ENCODE measurements at places on chromosomes 3 and 15.

GRCh38 chr3:47565734-47566550 is 12.7 kb downstream of the CSPG5 start:
- no peak for DNase-seq

DNA sequence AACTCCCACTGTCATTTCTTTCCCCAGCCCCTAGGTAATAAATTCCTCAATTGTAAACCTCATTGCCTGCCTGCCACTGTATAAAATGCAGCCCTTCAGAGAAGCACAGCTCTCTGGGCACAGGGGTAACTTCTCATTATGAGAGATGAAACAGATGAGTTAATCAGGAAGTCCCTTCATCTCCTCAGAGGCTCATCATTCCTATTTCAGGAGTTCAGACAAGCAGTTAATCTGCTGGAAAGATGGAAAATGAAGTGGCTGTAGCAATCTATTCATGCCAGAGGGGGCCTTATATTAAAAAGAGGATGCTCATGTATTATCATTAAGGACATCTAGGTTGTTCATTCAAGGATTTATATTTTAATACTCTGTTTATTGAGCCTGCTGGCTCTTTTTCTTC is 519.5 kb upstream of the LMCD1 start:
- DNase-seq = no peak

GRCh38 chr3:52730681-52731080 is 24.8 kb downstream of the SPCS1 start:
- no peak for DNase-seq

GRCh38 chr3:185724761-185725160 is 100.1 kb downstream of the IGF2BP2 start:
- DNase-seq = no peak

DNA sequence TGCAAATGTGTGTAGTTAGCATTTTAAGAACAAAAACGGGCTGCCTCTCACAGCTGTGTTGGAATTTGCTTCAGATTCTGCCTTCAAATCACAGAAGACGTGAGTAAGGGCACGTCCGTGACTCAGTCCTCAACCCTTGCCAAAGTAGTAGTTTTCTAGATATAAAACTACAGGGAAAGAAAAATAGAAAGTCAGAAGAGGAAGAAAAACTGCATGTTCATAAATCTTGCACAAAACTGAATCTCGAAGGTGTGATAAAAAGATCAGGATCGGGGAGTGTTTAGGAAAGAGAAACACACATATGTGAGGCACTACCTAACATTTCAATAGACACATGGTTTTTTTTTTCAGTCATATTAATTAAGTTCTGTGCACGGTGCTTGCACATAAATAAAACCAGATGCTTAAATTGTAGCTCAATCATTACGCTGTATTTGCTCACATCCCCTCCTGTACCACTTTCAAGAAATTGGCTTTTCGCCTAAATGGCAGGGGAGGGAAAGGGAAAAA is 71.7 kb downstream of the P3H2 start:
- DNase-seq = no peak

DNA sequence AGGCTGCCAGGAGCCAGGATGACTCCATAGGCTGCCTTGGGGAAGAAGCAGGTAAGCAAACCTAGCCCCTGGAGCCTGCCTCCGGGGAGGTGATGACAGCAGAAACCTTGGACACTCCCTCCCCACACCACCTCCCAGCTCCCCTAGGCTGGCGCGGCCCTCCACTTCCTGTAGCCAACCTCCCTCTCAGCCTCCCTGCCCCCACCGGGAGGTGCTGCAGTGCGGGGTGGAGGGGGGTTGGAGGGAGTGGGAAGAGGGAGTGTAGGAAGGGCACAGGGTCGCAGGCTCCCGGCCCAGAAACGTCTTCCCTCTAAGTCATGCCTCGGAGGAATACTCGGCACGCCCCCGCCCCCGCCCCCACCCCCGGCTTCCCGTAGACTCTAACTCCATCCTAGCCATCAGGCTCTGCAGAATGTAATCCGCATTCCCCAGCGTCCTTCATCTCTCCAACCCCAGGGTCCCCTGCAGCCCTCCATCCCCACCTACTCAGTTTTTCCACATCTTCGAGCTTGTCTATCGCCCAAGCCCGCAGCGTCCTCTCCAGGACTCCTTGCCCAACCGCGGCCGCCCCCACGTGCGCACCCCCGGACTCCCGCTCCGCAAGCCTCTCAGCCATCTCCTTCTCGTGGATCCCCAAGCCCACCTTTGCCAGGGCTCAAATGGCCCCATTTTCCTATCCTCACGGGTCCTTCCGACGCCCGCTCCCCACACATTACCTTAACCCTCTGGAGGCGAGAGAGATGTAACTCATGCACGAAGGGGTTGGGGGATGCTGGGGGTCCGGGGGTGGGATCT is 528 bp downstream of the LPCAT4 start:
- DNase-seq = peak; percentile 14

GRCh38 chr3:99250272-99250671 is 348.8 kb upstream of the DCBLD2 start:
- DNase-seq = no peak

DNA sequence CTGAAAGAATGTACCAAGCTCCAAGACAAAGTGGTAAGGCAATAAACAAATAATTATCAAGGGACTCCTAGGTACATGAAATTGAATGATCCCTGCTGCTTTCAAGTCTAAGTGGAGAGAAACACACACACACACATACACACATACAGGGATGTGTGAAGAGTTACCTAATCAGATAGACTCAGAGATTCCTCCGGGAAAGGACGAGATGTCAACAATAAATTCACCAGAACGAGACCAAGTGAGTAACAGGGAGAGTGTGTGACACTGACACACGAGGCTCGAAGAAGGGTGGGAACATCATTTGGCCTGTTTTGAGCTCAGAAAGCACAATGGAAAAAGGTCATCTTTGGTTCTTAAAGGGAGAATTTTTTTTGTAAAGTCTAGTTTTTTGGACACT is 13.4 kb downstream of the LRIG1 start:
- no peak for DNase-seq

DNA sequence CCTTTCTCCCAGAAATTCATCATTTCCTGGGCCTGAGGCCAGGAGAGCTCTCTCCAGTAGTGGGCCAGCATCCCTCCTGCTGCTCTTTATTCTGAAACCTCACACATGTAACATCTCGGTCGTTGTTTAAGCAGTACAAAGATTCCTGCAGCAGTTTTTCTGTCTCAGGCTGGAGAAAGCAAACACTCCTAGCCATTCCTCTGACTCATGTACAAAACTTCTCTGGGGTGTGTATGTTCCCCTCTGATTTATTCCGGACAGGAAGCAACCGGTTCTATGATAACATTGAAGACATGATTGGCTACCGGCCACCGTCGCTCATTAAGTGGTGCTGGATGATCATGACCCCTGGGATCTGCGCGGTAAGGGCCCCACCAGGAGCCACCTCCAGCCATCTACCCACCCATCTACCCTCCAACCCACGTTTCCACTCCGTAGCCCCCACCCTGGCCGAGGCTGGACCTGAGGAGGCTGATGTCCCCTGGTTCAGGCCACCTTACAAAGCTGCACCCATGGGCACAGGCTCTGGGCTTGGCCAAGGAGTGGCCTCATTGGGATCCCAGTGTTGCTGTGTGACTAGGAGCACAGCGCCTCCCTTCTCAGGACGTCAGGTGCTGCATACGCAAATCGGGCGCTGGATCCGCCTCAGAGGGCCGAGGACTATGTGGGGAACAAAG is 58.6 kb upstream of the SLC6A1 start:
- DNase-seq = no peak

GRCh38 chr3:151265866-151266265 is 12.5 kb downstream of the P2RY14 start:
- no peak for DNase-seq

DNA sequence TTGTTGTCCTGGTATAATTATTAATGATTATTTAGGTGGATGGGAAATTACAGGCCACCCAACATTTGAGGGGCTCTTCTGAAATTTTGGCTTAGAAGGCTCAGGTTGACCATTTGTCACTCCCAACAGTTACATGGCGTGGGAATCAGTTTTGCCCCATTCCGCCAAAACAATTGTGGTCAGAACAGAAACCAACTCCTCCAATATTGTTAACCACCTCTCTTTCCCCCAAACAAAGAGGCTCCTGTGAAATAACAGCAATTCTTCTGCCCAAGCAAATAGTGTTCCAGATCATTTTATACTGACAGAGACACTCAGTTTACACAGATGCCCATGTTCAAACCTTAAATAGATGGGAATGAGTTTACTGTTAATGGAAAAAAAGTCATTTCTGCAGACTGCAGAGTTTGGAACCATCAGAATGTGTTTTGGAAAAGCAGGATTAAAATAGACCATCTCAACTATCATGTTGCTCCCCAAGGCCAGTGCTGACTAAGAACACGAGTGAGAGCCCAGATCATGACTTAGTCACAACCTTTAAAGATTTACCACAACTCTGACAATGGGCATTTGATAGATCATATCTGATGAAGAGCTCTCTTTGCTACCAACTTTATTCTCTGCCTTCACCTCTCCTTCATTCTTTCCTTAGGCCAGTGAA is 102.1 kb downstream of the DUT start:
- DNase-seq = no peak

GRCh38 chr3:48528754-48529153 is 24.8 kb upstream of the SHISA5 start:
- DNase-seq = no peak

- DNase-seq = no peak
Observed at GRCh38 chr3:63961891-63962290, 49.7 kb upstream of the SCAANT1 start.

- DNase-seq = no peak
Observed at GRCh38 chr3:105359098-105359762, 7.5 kb upstream of the ALCAM start.

- no peak for DNase-seq
Observed at GRCh38 chr15:63913786-63914315, 80.1 kb upstream of the HERC1 start.

- no peak for DNase-seq
Observed at GRCh38 chr3:66385066-66385465, 115.8 kb downstream of the LRIG1 start.

GRCh38 chr3:50347187-50347813 is 1.8 kb upstream of the ZMYND10 start:
- peak; percentile 50 for DNase-seq

DNA sequence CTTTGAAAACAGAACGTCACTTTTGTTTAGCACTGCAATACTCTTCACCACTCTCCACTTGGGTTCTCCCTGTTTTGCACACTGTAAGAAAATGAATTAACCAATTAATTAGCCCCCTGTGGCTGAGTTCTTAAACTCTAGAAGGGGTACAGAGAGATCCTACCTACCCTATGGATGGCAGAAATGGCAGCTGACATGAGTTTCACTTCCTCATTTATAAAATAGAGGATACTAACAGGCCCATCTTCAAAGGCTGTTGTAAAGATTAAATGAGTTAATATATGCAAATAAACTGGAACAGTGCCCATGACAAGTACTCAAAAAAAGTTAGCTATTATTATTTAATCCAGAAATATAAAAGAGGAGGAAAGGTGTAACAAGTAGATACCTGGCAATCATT is 36.9 kb downstream of the SUCLG2 start:
- DNase-seq = no peak

DNA sequence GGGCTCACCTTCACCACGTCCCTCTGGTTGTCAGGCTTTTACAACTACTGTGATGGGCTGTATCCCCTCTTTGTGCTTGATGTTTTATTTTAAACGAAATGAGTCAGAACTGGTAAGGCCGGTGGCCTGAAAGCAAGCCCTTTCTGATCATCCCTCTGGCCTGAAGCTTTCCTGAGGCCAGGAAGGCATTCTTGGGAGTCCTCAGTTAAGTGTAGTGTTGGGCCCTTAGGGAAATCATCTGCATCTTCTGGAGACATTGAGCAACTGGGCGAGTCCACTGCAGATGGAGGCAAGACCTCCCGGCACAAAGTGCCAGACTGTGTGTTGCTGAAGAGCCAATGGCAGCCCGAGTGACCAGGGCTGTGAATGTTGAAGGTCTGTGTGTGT is 33.0 kb upstream of the AMOTL2 start:
- no peak for DNase-seq

- no peak for DNase-seq
Observed at GRCh38 chr3:128780101-128780837, 54.3 kb downstream of the RAB7A start.

GRCh38 chr3:112739252-112739965 is 98.5 kb upstream of the CCDC80 start:
- DNase-seq = no peak

- DNase-seq = no peak
Observed at GRCh38 chr15:47184003-47184907, 533.0 kb upstream of the SEMA6D start.

GRCh38 chr3:156723182-156723619 is 48.8 kb downstream of the TIPARP start:
- no peak for DNase-seq

GRCh38 chr15:75089456-75090387 is 66.3 kb downstream of the PPCDC start:
- DNase-seq = no peak

DNA sequence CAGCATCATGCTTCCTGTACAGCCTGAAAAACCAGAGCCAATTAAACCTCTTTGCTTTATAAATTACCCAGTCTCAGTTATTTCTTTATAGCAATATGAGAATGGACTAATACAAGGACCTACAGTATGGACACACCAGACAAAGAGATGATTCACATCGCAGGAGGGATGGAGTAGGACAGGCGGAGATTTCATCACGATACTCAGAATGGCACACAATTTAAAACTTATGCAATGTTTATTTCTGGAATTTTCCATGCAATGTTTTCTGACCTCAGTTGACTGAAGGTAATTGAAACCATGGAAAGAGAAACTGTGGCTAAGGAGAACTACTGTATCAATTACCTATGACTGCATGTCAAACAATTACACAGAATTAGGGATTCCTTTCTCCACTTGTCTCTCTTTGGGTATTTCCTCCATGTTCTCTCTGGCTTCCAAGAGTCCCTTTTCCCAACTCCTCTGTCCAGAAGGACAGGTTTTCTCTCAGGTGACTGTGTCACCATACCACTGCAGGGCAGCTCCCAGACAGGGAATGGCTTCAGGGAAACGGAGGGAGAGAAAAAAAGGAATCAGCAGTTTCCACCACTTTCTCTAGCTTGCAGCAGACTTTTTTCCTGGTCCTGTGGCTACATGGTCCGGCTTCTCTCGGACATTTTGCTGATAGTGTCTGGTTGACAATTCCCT is 3.0 kb upstream of the ANO10 start:
- DNase-seq = no peak

- no peak for DNase-seq
Observed at GRCh38 chr3:127612966-127613365, 14.8 kb downstream of the MCM2 start.

GRCh38 chr3:142664311-142664710 is 59.5 kb upstream of the TRPC1 start:
- DNase-seq = no peak

GRCh38 chr3:31848911-31849310 is 132.2 kb downstream of the OSBPL10 start:
- no peak for DNase-seq

DNA sequence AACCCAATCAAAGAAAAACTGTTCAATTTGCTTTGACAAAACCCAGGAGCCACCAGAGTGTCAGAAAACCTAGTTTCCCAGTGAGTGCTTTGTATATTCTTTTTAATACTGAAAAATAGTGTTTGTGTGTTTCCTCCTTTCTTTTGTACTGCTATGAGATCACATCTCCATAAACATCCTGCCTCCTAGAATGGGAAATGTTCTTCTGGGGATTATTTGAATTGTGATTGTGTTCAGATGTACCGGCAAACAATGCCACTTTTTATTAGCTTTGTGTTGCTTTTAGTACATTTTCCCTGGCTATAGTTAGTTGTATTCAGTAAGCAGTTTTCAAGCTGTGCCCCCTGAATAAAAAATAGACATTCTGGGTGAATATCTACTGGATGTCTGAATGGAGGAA is 148.0 kb upstream of the NR2E3 start:
- no peak for DNase-seq

- DNase-seq = no peak
Observed at GRCh38 chr3:26596335-26596734, 26.2 kb upstream of the LRRC3B start.

GRCh38 chr3:28544236-28544635 is 195.6 kb upstream of the AZI2 start:
- DNase-seq = no peak

Data from stimulated activated CD8-positive, alpha-beta memory T cell treated with anti-CD3 and anti-CD28 coated beads, Interleukin-7, amount 100 ng/mL, for 24 hours (primary cell).